ENCODE measurements at places on chromosomes 3 and 15.
A peak's percentile ranks its signal among the peaks of the same experiment; 100 is the strongest.

DNA sequence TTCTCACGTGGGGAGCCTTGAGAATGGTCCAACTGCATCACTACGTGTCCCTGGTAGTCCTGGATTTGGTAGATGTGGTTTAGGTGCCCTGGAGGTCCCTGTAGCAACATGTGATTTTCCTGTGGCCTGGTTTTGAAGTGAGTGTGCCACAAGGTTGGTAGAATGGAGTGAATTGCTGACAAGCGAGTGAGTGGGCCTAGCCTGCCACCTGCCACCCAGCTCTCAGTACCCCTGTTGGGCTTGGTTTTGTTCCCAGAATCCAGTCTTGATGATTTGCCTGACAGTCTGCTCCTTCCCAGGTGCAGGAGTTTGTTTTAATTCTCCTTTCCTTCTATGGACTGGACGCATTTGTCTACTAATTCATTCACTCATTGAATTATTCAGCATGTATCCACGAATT lies 19.4 kb downstream of the RPLP1 start:
- no peak for DNase-seq

DNA sequence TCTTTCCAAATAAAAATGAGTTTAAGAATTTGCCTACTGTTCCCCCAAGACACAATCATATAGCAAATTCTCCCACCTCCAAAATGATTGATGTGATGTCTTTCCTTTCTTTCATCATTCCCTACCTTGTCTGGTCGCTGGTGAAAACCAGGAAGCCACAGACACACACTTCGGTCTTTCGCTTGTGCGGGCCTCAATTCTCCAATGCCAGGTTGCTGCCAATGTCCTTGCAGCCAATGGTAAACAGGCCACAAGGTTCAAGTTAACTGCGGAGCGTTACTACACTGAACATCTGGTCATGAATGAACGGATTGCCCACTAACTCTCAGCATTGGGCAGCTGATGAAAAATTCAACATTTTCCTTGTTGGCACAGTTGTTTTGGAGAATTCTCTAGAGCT lies 192.2 kb downstream of the FOXP1 start:
- DNase-seq, result no peak

DNA sequence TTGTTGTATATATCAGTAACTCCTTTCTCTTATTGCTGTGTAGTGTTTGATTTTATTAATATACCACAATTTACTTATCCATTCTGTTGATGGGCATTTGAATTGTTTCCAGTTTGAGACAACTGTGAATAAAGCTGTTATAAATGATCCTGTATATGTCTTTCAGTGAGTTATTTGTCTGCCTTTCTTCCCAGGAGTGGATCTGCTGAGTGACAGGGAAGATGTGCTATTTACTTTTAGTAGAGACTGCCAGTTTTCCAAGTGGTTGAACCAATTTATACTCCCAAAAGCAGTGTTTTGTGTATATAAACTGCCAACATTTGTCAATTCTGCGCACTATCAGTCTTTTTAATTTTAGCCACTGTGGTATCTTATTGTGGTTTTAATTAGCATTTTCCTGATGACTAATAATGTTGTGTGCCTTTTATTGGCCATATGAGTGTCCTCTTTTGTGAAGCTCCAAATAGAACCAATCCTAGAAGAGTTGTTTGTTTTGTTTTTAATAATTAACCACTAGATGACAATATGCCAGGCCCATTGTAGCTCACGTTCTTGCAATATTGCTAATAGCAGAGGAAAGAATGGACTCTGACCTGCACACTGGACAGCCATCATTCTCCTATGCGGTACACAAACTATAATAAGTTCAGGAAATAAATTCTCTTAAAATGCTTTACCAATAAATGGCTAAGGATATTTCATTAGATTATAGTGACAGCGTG lies 25.3 kb downstream of the TRANK1 start:
- DNase-seq, result no peak

DNA sequence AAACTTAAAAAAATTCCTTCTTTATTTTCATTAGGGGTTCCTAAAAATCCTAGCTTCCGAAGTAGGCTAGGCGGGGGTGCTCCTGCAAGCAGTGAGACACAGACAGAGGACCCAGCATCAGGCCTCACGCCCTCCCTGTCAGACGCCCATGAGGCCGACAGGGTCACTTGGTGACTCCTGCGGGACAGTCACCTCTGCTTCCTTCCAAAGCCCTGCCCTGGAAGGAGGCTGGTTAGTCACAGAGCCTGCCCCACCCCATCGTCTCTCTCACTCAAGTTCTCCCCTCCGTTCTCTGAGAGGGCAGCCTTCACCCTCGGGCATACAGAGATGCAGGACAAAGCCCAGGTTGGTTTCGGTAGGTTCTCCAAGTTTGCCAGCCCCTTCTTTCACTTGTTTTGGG lies 38.6 kb downstream of the EHD4 start:
- DNase-seq, result no peak

- DNase-seq, result peak; percentile 23
Measured at GRCh38 chr15:98674336-98674735, 26.0 kb downstream of the IGF1R start.

DNA sequence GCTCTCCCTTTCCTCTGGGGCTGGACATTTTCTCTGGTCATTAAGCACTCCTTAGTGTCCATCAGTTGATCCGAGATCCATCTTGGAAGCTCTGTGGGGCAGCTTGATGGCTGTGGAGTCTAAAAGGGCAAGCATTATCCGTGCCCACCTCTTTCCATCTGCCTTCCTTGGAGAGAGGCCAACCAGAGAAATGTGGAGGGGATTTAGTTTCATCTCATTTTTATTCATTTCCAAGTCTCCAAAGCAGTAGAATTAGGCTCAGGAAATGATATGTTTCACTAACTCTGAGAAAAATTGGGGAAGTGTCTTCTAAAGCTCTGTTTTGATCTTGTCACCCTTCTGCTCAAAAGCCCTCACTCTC lies 95.9 kb upstream of the KLHL25 start:
- no peak for DNase-seq

DNA sequence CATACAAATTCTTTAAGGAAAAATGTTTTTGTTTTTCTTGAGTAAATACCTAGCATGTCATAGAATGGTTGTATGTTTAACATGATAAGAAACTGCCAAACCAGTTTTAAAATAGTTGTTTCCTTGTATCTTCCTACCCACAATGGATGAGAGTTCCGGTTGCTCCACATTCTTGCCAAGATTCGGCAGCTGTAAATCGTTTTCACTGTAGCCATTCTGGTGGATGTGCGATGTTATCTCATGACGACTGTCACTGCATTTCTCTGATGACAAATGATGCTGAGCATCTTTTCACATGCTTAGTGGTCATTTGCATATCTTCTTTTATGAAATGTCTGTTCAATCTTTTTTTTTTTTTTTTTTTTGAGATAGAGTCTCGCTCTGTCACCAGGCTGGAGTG lies 36.6 kb upstream of the SH3GL3 start:
- no peak for DNase-seq

DNA sequence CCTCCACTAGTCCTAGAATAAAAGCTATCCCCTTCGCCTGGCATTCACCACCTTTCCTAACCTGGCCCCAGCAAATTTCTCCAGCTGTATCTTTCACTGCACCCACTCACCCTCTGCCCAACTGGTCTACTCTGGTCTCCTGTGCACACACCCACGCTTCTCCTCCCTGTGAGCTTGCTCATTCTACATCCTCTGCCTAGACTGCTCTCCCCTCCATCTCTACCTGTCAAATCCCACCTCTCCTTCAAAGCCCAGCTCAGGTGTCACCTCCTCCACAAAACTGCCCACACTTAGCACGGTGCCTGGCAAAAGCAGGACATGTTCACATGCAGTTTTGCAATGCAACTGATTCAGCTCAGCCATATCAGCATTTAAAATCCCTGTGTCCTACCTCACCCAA lies 45.8 kb upstream of the NTRK3 start:
- no peak for DNase-seq

GRCh38 chr3:44992555-44993470 lies 16.8 kb downstream of the EXOSC7 start:
- peak; percentile 56 for DNase-seq

DNA sequence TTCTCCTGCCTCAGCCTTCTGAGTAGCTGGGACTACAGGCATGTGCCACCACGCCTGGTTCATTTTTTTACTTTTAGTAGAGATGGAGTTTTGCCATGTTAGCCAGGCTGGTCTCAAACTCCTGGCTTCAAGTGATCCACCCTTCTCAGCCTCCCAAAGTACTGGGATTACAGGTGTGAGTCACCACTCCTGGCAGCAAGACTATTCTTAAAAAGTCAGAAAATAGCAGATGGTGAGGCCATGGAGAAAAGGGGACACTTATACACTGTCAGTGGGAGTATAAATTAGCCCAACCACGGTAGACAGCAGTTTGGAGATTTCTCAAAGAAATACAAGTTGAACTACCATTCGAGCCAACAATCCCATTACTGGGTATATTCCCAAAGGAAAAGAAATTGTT lies 603.3 kb upstream of the TBL1XR1 start:
- no peak for DNase-seq

- no peak for DNase-seq
Measured at GRCh38 chr3:56042326-56042951, 425.8 kb downstream of the ERC2 start.

DNA sequence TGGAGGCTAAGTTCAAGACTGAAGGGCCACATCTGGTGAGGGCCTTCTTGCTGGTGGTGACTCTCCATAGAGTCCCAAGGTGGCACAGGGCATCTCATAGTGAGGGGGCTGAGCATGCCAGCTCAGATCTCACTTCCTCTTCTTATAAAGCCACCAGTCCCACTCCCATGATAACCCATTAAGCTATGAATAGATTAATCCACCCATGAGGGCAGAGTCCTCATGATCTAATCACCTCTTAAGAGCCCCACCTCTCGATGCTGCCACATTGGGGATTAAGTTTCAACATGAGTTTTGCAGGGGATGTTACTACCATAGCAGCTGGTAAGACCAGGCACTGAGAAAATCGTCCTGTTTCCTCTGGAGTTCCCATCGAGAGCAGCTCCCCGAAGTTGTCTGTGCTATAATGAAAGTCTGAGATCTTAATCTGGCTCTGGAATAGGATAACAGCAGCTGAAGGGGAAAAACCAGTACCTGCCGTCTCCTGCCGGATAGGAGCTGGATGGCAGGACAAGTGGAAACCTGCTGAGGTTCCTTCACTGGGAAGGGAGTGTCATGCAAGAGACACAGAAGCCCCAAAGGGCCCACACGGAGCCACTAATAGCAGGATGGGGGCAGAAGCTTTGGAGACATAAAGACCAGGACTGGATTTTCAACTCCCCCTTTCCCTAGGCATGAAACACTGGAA lies 79.5 kb upstream of the EPHB3 start:
- DNase-seq, result no peak

DNA sequence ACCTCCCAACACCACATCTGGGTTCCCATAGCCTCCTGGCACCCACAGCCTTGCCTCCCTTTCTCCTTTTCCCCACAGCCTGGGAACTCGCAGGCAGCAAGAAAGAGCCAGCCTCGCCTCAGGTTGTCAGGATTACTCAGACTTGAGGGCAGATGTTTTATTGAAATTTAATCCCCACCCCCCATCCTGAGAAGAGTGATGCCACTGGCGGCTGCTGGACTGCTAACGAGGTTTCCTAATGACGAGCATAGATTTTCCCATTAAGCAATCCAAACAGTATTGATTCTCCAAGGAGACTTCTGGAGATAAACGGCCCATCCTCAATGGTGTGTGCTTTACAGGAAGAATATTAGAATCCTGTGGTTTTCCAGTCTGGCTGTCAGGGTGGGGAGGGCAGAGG lies 13.7 kb downstream of the SHF start:
- no peak for DNase-seq

DNA sequence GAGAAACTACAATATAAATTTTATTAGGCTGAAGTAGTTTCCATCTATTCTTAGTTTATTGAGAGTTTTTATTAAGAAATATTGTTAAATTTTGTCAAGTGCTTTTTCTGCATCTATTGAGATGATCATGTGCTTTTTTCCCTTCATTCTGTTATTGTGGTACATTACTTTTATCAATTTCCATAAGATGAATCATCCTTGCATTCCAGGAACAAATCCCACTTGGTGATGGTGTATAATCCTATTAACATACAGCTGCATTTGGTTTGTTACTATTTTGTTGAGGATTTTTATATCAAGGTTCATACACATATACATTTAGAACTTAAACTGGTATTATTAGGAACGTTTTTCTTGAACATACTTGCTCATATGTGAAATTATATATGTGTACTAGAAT lies 199.8 kb downstream of the TBC1D5 start:
- no peak for DNase-seq

DNA sequence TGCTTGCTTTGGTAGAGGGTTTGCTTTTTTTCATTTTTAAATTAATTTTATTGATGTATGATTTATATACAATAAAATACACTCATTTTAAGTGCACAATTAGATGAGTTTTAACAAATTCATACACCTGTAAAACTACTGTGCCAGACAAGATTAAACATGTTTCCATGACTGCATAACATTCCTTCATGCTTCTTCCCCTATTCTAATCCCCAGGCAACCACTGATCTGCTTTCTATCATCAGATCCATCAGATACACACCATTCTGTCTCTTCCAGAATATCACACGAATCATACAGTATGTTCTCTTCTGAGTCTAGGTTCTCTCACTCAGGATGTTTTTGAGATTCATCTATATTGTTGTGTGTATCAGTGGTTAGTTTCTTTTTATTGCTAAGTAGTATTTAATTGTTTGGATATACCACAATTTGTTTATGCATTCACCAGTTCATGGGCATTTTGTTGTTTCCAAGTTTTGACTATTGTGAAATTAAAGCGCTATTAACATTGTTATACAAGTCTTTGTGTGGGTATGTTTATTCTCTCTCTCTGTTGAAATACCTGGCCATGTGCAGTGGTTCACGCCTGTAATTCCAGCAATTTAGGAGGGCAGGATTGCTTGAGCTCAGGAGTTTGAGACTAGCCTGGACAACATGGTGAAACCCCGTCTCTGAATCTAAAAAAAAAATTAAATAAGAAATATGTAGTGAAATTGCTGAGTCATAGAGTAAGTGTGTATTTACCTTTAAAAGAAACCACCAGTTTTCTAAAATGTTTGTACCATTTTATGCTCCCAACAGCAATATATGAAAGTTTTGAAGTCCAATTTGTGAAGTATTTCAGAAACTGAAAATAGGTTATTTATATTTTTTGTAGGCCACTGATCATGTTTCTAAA lies 7.0 kb upstream of the TFG start:
- no peak for DNase-seq

- no peak for DNase-seq
Measured at GRCh38 chr3:146322216-146322817, 71.4 kb upstream of the PLSCR4 start.

GRCh38 chr3:48092270-48092669 lies 76.1 kb upstream of the MAP4 start:
- no peak for DNase-seq

GRCh38 chr15:90763366-90764099 lies 46.4 kb downstream of the BLM start:
- DNase-seq, result no peak

DNA sequence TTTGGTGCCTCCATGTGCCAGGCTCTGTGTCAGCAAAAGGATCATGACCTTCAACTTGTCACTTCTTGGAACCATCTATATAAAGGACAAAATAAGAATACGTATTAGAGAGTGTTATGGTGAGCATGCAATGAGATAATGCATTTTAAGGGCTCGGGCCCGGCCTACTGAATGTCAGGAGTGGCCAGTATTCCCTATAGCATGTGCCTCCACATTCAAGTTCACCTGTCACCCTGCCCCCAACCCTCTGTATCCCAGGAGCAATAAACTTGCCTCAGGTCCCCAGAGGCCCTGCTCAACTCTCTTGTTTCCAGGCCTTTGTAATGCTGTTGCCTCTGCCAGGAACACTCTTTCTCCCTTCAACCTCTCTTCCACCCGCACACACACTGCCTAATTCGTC lies 90.2 kb upstream of the SLC6A11 start:
- DNase-seq, result no peak

GRCh38 chr3:194946091-194946490 lies 260.4 kb downstream of the FAM43A start:
- DNase-seq, result no peak

GRCh38 chr15:59933607-59934006 lies 70.5 kb upstream of the FOXB1 start:
- DNase-seq, result no peak
